ENCODE measurements at places on chromosomes 5 and 9. TPM values are rescaled to one million over a fixed set of nuclear protein-coding genes. Genes with fewer than 3 reads are reported as not detected.

DNA sequence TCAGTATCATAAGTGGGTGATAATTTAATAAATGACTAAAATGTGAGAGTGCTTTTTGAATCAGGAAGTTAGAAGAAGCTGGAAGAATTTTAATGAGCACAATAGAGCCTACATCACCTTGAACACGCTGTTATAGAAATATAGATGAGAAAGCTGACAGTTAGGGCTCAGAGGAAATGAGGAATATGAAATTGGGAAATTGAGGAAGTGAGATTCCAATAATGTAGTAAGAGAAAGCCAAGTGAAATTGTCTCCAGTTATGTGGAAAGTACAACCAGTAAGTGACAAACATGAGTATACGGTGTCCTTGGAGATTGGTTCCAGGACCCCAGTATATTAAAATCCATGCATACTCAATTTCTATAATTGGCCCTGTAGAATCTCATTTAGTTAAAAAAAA, 235.9 kb upstream of the FAM174A start:
- no peak for DNase-seq

- DNase-seq: no peak
These were observed 330.4 kb downstream of the ICE1 start for GRCh38 chr5:5752844-5753243.

The NUTM2G gene
- total RNA-seq: not detected

DNA sequence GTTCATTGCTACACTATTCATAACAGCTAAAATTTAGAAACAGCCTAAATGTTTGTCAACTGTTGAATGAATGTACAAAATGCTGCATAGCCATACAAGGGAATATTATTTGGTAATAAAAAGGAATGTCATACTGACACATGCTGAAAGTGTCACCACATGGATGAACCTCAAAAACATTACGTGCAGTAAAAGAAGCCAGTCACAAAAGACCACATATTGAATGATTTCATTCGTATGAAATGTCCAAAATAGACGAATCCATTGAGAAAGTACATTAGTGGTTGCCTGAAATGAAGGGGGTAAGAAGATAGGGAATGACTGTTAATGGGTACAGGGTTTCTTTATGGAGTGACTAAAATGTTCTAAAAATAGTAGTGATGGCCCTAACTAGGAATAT, 11.6 kb upstream of the ECM2 start:
- DNase-seq: no peak

DNA sequence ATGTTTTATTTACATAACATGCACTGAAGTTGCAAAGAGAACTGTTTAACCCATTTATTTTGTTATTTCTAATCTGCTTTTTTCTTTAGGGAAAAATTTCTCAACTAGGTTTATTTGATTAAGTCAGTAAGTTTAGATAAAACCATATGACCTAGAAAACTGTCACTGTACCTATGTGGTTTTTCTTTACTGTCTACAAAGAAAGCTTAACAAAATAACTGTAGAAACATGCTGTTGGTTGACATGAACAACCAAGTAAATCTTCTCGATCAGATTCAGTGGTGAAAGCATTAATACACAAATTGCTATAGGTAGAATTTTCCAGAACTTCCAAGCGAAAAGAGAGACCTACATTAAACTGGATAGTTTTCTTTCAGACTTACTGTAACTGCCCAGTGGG, 137.4 kb downstream of the PCSK5 start:
- no peak for DNase-seq

DNA sequence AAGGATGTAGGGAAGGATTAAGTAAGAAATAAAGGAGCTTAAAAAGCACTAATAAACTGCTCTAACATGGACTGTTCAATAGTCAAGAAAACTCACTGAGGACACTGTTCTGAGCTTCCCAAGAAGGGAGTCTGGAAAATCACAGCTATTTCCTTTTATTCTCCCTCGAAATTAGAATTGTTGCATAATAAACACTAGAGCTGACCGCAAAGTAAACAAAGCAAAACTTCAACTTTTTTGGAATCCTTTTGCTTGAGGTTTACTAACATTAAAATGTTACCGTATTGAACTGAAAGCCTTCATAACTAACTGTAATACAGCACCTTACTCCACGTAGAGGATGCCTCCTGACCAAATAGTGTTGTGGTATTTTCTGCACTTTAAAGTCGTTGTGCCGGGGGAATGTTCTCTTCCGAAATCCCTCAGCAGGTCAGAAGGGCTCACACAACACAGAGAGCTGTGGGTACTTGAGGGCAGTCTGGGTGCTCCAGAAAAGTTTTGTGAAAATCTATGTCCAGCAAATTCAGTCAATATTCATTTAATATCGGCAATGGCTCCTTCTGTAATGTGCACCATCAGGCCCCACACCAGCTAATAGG, 59.2 kb downstream of the TTLL11 start:
- DNase-seq: no peak

DNA sequence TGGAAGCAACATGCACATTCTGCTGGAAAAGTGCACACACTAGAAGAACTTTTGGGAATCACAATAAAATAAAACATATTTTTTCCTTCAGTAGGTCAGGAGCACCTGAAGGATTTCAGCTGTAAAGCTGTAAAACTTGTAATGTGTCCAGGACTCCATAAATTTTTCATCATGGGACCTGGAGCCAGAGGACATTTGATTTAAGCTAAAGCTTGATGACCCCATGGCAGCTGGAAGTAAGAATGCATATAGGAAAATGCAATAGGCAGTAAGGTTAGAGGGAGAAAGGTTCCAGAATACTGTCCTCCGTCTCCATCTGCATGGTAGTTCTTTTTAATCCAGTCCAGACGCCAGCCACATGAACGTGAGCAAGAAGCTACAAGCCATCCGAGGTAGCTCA, 166.0 kb downstream of the ADAMTSL1 start:
- DNase-seq: no peak

- no peak for DNase-seq
These were observed 194.4 kb upstream of the SLC27A6 start for GRCh38 chr5:128770907-128771306.

GRCh38 chr5:87074934-87075541, 192.6 kb upstream of the RASA1 start:
- peak; percentile 55 for DNase-seq

The MTAP gene
- 24.4 TPM for total RNA-seq

The AKNA gene
- 26.9 TPM for total RNA-seq

The ANXA2R gene
- total RNA-seq: 1.1 TPM

All from colonic mucosa (tissue), 4 donors.